ENCODE measurements at places on chromosomes 6 and 20. TPM values are rescaled to one million over a fixed set of nuclear protein-coding genes. Genes with fewer than 3 reads are reported as not detected.

OR2H2 gene
- not detected for total RNA-seq

GRCh38 chr6:34518669-34519365 lies 37.3 kb downstream of the SPDEF start:
- peaks cover 5% of the 10 kb centered on the region for H3K27me3 ChIP-seq
- H3K27ac ChIP-seq, result no peak overlapping the region
- no peak overlapping the region for H3K4me3 ChIP-seq
- DNase-seq, result no peak
- H3K36me3 ChIP-seq, result no peaks in the 10 kb centered on the region

GINS1 gene
- total RNA-seq, result 2.9 TPM

- H3K4me1 ChIP-seq, result no peaks in the 10 kb centered on the region
- no peak for DNase-seq
- H3K4me3 ChIP-seq, result peak overlapping the region; percentile 71
- peaks cover 17% of the 10 kb centered on the region for H3K27me3 ChIP-seq
Measured at GRCh38 chr6:11044712-11045167, 635 bp upstream of the ELOVL2 start.

DNA sequence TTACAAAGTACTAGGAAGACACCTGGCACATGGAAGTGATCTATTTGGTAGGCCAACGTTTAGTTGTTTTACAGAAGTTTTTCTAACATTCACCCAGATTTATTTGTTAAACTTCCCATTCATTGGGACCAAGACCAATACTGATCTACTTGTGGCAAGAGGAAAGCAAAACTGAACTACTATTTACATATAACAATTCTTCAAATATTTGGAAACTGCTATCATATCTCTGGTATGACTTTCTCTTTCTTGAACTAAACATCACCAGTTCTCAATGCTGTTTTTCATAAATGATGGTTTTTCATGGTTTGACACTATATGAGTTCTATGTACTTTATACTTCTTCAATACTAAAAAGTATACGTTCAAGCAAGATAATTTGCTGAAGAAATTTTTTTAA lies 189.2 kb downstream of the ASCC3 start:
- no peak overlapping the region for H3K4me3 ChIP-seq
- no peak overlapping the region for H3K27ac ChIP-seq
- H3K27me3 ChIP-seq, result no peaks in the 10 kb centered on the region
- DNase-seq, result no peak

Data from GM23248 (cell line).